Stimulated activated CD8-positive, alpha-beta memory T cell treated with anti-CD3 and anti-CD28 coated beads, Interleukin-15, amount 100 ng/mL, for 48 hours (primary cell): ENCODE measurements at places on chromosomes 5 and 9.
A peak's percentile ranks its signal among the peaks of the same experiment; 100 is the strongest.

DNA sequence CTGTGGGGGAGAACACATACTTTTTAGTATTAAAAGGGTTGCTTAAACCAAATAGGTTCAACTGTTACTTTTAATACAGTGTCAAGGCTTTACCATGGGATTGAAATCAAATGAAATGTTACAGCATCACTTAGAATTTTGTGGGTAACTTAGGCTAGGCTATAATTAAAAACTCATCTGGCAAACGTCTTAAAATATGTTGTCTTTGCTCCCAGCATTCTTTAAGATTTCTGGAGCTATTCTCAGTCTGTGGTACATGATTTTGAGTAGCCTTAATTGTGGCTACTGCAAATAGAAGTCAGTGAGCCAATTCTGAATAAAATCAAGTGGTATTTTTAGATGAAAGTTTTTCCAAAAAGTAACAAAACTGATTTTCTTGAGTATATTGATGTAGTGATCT is 30.7 kb downstream of the UHRF2 start:
- DNase-seq: no peak

DNA sequence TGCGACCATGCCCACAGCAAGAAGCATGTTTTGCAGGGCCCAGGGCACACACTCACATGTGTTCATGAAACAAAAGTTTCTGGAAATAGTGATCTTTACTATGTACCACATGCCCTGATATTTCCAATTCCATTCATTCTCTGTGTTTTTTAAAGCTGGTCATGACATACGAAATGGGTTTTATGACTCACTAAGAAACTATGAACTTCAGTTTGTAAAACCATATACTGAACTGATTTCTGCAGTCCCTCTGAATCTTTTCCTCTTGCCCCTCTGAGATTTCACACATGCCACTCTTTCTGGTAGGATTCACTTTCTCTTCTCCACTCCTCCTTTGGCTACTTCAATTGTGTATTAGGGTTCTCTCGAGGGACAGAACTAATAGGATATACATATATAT is 416.1 kb upstream of the TRPC7 start:
- DNase-seq: no peak

- DNase-seq: peak; percentile 63
Measured at GRCh38 chr9:128420060-128420650, 502 bp upstream of the CERCAM start.

DNA sequence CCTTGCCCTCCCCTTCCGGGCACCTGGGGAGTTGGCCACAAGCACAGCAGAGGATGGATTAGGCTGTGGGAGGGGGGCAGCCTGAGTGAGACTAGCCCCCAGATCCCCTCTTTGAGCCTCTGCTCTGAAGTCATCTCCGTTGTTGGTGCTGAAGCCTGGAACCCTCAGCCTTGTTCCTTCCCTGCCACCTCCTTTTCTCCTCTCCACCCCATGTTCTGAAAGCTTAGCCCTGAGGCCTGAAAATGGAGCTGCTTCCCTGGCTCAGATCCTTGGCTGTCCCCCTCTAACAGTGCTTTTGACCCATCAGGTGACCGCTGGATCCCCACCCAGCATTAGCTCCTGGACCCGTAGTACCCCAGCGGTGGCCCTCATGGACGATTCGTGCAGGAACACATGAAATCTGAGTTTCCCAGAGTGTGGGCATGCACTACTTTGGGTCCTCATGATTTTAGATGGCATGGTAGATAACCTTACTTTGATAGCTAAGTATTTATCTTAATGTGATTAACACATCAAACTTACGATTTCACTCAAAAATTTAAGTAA is 21.6 kb upstream of the ANGPTL2 start:
- DNase-seq: no peak

GRCh38 chr5:10892147-10892910 is 131.3 kb upstream of the DAP start:
- no peak for DNase-seq

DNA sequence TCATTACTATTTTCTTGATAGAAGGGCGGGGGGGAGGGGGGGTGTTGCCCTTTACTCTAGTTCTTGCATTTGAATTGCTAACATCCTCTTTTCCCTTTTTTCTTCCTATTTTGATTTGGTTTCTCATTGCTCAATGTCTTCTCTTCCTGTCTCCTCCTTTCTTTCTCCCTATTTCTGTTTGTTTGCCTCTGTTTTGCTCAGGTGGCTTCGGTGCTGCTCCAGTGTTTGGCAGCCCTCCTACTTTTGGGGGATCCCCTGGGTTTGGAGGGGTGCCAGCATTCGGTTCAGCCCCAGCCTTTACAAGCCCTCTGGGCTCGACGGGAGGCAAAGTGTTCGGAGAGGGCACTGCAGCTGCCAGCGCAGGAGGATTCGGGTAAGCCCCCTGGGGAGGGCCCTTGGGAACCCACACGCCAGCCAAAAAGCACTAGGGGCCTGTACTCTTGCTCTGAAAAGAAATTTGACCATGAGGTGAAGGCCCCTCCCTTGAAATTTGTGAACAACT is 48.3 kb downstream of the FAM78A start:
- no peak for DNase-seq

GRCh38 chr9:88197781-88198340 is 59.6 kb upstream of the SPATA31C2 start:
- no peak for DNase-seq

DNA sequence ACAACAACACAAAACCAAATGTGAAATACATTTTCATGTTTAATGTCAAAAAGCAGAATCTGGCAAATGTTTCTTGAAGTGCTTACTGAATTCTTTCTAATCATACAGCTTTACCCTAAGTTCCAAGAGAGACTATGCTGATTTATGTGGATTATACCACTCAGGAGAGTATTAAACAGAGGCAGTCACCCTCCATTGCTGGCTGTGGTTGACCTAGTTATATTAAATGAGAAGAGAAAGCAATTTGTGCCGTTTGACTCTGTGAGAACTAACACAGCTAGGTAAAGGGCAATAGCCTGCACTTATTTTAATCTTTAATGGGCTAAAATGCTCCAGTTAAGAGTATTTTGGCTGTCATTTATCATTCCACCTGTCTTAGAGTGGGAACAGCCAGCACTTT is 62.6 kb downstream of the ELL2 start:
- no peak for DNase-seq

DNA sequence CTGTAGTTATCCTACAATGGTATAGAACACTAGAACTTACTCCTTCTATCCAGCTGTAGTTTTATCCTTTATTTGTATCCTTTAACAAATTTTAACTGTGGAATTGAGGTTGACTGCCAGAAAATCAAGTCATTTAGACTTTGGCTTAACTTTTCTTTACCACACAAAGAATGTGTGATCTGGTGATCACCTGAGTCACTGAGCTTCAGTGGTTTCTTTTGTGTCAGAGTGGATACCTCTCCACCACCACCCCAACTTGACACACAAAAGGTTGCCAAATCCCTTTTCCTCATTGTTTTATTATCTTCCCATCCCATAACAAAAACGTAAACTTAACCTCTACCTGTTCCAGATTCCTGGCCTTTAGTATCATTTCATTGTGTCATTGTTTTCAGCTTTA is 5.5 kb downstream of the OTULIN start:
- DNase-seq: no peak

DNA sequence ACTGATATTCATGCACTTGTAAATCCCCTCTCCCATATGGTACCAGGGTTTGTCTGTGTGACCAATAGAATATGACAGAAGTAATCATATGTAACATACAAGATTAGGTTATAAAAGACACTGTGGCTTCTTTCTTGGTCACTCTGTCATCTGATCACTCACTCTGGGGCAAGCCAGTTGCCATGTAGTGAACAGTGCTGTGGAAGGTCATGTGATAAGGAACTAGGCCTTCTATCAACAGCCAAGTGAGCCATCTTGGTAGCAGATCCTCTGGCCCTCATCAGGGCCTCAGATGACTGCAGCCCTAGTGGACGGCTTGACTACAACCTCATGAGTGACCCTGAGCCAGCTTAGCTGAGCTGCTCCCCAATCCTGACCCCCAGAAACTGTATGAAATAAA is 30.0 kb upstream of the MATR3 start:
- DNase-seq: no peak

DNA sequence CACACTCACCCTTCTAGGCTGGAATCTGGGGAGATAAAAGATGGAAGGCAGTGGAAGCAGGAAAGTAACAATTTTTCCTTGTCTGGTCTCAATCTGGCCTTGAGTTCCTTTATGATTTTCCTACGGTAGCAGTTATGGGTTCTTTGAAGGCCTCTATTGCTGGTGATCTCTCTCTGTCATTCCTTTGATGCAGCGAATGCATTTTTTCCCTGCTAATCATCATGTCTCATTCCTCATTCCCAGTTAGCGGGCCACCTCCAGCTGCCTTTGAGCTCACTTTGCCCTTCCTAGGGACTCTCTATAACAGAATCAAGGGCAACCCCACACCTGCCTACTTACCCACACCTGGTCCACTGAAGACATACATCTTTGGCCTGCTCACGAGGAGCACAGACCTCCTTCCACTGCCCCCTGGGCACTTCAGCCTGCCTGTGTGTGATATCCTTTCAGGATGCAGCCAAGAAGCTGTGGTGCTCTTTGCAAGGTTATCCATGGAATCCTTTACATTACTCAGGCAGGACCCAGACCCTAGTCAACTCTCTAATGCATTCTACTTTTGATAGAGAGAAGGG is 191.7 kb downstream of the DRD1 start:
- no peak for DNase-seq

DNA sequence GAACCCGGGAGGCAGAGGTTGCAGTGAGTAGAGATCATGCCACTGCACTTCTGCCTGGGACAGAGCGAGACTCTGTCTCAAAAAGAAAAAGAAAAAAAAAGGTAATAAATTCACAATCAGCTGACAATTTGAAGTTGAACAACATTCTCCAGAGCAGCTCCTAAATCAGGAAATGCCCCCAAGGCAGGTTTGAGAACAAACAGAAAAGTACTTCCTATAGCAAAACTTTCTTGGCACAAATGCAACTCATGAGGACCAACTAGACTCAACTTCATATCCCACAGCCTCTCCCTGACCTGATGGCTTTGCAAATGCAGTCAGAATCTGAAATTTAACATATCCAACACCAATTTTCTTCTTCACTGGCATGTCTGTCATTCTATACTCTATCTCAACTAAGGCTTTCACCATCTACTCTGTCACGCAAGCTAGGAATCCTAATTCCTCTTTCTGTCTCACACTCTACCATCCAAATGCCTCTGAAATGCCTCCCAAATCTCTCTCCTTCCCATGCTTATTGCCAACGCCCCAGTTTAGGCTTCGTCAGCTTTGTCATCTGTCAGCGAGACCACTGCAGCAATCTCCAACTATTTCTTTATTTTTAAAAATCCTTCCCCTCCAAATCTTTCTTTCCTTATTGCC is 113.3 kb downstream of the MAPKAP1 start:
- no peak for DNase-seq

GRCh38 chr5:147441191-147441695 is 68.6 kb downstream of the DPYSL3 start:
- no peak for DNase-seq

GRCh38 chr9:90801241-90801972 is at the start of gene SYK:
Gene SYK, plus strand, starts transcription at chr9:90801819. Its CDS starts 42,080 bp downstream, at chr9:90843899.
- no peak for DNase-seq

DNA sequence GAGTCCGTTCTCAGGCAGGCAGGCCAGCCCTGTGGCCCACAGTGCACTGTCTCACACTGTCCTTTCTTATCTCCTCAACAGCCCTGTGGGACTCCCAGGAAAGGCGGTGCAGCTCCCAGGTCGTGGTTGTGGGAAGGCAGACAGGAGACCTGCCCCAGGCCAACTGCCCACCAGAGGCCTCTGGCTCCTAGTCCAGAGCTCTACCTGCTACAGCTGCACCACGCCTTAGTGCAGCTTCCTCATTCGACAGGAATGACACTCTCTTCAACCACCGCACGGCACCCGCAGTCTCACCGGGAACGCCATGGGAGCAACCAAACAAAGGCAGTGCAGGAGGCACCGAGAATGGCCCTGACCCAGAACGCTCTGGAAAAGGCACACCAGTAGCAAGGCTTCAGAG is 25.3 kb downstream of the CAMSAP1 start:
- DNase-seq: no peak
